RPMI8226 (cell line): ENCODE measurements at places on chromosomes 3 and 15.

DNA sequence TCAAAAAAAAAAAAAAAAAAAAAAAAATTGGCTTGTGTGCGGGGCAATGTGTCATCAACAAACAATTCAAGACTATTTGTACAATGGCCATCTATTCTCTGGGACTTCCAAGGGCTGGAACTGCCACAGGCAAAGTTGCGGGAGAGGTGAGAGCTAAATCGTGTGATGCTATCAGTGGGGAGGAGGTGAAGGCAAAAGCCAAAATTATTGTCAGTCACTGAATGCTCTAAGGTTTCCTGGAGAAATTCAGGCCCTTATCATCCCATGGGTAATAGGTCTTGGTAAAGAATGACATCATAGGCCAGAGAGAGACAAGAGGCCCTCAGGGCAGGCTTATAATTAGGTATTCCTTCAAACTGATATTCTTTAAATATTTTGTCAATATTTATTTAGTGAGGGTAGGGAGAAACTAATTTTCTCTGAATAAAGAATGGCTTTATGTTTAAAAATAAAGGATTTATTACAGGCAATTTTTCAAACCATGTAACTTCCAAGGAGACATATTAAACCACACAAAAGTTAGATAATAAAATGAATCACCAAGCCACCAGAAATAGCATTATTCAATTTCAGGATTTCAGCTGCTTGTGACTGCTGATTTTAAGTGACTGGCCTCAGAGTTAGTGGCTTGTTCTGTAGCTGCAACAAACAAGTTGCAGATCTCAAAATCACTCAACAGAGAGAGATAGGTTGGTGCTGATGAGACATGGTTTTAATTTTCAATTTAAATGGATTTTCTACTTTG is 226.3 kb upstream of the MRPL3 start:
- no peak for DNase-seq

- peak; percentile 58 for DNase-seq
These were observed 55.6 kb downstream of the ANAPC13 start for GRCh38 chr3:134430174-134430573.

DNA sequence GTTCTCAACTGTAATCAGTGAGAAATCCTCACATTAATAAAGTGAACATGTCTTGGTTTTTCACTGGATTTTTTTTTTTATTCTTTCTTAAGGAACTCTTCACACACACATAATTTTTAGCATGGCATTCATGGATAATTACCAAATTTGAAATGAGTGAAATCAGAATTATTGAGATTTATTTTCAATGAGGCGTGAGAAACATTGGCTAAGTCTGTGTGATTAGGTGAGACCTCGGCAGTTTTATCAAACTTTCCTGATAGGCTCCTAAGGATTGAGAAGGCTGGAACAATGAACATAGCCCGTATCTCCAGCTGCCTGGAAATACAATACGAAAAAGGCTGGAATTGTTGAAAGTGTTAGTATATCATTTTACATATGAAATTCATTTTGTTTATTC is 35.5 kb downstream of the MDFIC2 start:
- no peak for DNase-seq

GRCh38 chr3:195788711-195789581 is 22.8 kb downstream of the MUC4 start:
- no peak for DNase-seq

GRCh38 chr3:101536266-101536665 is 23.3 kb upstream of the SENP7 start:
- no peak for DNase-seq

- no peak for DNase-seq
These were observed 54.4 kb downstream of the C3orf80 start for GRCh38 chr3:160279657-160280056.

GRCh38 chr15:73865904-73866303 is 7.5 kb upstream of the TBC1D21 start:
- no peak for DNase-seq

DNA sequence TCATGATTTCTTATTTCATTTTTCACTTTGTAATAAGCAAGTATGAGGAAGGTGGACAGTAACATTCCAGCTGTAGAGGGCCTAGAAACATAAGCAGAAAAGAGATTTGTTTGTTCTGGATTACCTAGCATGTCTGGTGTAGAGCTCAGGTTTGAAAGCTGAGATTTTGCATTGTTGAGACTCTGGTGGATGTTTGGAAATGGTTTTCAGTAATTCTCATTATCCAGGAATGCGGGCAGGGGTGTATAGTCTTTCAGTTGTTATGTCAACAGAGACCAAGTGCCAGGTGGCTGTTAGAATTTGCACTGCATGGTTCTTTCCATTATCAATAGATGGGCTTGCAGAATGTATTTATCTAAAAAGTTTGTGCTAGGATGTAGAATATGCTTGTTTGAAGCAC is 10.9 kb downstream of the GPD1L start:
- no peak for DNase-seq

DNA sequence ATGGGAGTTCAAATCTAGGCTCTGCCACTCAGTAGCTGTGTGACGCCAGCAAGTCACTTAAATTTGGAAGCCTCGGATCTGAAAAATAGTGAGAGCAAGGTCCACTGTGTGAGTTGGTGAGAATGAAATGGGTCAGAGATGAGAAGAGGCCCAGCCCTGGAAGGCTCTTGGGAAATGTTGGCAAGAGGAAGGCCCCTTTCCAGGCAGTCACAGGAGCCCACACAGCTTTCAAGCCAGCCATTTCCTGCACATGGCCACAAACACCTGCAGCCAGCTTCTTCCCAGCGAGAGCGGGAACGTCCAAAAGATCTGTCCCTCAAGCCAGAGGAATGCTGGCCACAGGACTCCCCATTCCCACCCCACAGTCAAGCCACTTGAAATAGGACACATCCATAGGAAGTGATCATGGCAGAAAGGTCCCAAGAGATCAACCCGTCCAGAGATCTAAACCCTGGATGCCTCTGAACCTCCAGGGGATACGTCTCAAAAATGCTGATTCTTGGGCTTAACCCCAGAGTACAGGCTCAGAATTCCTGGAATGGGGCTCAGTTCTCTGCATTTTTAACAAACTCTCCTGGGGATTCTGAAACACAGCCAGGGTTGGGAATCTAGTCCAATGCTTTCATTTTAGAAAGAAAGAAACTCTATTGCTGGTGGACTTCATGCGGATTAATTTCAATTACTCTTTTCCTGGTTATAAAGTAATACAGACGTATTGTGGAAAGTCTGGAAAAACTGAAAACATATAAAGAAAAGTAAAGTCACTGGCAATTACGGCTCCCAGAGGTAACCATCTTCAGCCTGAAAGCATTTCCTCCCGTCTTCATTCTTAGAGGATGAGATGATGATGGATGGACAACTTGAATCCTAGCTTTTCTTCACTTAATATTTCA is 35.9 kb downstream of the NTRK3 start:
- no peak for DNase-seq

DNA sequence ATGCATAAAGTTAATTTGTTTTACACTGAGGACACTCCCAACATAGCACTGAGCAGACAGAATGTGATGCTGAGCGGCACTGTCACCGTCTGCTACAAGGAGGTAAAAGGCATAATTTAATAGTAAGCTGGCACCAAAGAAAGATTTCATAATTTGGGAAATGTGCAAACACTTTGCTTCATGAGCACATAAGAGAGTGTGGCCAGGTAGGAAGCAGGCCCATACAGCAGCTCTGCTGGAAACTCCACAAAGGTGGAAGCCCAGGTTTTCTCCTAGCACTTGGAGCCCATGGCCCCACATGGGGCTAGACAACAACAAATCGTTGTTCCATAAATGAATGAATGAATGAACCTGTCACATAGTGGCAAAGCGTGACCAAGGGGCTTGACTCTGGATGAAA is 68.5 kb upstream of the CACNA2D3 start:
- DNase-seq, result no peak

DNA sequence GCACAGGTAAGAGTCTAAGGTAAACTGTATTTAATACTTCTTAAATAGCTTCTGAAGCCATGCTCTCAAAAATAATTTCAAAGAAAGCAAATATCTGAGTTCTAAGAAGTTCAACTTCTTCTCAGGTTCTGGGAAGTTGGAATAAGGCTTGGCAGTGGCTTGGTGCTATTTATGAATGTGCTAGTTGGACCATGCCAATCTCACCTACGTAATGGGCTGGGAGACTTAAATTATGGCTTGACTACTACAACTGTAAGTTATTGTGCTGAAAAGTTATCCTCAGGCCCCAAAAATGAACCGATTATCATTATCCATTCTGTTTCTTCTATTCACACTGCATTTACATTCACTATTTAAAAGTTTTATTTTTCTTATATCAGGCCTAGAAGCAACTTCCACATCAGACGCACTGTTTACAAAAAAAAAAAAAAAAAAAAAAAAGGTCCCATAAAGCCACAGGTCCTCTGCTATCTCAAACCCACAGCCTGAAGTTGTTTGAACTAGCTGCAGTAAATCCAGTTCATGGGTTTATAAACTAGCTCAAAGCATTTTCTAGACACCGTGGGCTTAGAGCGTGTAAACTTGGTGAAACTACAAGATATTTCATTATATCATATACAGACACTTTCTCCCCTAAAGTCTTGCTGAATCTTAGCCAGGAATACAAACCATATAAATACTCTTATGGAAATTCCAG is 3.4 kb downstream of the LRIG1 start:
- no peak for DNase-seq

- no peak for DNase-seq
These were observed 16.8 kb upstream of the NMNAT3 start for GRCh38 chr3:139694542-139694941.

GRCh38 chr15:45376967-45377608 is 1.3 kb downstream of the GATM start:
- no peak for DNase-seq

GRCh38 chr15:63500265-63501250 is 3.8 kb upstream of the USP3 start:
- no peak for DNase-seq

DNA sequence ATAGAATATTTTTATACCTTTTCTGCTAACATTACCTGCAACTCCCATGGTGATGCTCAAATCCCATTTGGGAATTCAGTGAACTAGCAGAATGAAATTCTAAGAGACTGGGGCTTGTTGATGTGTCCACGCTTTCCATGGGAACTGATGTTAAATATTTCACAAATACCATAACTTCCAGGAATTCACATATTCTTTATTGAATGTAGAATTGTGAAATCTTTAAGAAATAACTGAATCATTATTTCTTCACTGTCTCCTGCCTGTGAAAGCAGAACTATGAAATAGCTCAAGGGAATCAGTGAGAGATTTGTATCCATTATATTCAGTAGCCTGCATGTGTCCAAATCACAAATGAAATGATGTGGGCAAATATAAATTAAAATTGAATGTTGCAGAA is 130.8 kb downstream of the SERPINI1 start:
- no peak for DNase-seq

GRCh38 chr3:28122227-28122626 is 119.2 kb upstream of the CMC1 start:
- no peak for DNase-seq

DNA sequence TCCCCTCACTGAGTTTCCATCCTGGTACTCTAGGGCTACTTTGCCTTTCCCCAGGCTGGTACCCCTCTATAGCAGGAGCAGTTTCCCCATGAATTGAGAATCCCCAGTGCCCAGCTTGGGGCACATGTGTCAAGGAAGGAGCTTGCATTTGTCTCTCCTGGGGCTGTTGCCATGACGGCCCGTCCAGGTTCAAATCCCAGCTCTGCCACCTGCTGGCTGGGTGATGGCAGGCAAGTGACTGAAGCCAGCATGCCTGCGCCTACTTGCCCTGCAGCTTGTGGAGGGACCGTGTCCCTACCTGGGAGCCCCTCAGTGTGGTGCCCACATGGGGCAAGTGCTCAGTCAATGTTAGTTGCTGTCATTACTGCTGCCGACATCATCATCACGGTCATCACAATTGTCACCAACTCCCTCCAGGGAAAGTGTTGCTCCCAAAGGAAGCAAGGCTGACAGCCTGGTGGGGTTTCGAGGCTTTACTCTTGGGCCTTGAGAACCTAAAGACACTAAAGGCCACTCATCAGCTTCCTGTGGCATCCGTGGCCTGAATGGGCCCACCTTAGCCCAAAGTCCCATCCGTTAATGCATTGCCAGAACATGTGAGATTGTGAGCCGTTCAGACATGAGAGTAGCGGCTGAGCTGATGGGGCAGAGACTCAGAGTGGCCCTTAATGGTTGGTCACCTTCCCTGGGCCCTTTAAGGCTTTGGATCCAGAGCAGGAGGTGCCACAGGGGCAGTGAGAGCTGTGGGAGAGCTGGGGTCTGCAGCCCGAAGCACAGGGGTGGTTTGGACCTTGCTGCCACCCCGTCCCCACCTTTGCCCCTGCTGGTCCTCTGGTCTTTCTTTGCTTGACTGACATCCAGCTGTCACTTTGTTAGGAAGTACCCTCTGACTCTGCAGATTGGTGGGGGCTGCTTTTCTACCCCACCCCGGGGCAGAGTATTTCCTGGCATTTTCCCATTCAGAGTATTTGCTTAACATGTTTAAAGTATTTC is 144.4 kb downstream of the DNAJB8 start:
- DNase-seq, result peak; percentile 29

GRCh38 chr3:53473422-53473821 is 21.0 kb upstream of the CACNA1D start:
- DNase-seq, result no peak

- DNase-seq, result no peak
These were observed 163.4 kb upstream of the AGTR1 start for GRCh38 chr3:148534089-148534988.

DNA sequence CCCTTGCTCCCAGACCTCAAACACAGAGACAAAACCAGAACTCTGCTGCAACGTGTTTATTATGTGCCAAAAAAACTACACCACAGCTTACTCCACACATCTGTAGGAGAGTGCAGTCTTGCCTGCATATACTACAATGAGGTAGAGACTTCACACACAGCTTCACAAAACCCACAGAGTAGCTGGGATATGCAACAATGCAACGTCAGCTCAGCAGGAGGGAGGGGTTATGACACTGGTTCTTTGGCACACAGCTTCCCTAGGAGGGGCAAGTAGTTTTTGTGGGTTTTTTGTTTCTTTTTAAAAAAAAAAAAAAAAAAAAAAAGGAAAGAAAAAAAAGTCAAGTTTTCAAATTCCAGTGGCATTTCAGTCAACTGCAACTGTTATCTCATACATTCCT is 2.9 kb upstream of the RPS17 start:
- peak; percentile 63 for DNase-seq

- DNase-seq, result no peak
These were observed 59.0 kb upstream of the SPTSSB start for GRCh38 chr3:161430307-161430706.

DNA sequence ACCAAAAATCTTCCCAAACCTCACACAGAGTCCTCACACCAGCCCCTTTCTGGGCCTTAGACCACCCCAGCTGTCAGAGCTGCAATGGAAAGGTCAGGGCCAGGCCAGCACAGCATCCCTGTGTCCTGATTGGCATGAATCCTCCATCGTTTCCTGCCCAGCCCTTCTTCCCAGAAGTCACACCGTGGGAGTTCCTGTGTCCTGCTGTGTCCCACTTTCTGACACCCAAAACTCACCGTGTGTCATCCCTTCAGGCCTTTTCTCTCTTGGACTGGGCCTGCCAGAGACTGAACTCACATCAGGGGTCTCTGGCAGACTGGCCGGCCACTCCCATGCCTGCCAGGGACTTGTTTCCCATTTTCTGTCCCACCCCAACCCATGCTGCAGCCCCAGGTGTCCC is 32.5 kb upstream of the CHRNB4 start:
- DNase-seq, result no peak

GRCh38 chr3:124246949-124247348 is 255.0 kb upstream of the ROPN1 start:
- peak; percentile 23 for DNase-seq
